WERI-Rb-1 (cell line): ENCODE measurements at places on chromosomes 5 and 9.

- DNase-seq, result peak; percentile 35
Observed at GRCh38 chr5:131019601-131020315, 145.3 kb downstream of the HINT1 start.

- no peak for DNase-seq
Observed at GRCh38 chr5:94944160-94944559, 325.7 kb downstream of the SLF1 start.

GRCh38 chr5:135890867-135891266, 4.8 kb downstream of the IL9 start:
- no peak for DNase-seq

GRCh38 chr5:180523629-180524466, 29.7 kb downstream of the CNOT6 start:
- DNase-seq, result no peak

GRCh38 chr9:106691627-106692026, 171.3 kb upstream of the ZNF462 start:
- no peak for DNase-seq

- DNase-seq, result no peak
Observed at GRCh38 chr5:168401226-168401625, 85.0 kb upstream of the RARS1 start.

DNA sequence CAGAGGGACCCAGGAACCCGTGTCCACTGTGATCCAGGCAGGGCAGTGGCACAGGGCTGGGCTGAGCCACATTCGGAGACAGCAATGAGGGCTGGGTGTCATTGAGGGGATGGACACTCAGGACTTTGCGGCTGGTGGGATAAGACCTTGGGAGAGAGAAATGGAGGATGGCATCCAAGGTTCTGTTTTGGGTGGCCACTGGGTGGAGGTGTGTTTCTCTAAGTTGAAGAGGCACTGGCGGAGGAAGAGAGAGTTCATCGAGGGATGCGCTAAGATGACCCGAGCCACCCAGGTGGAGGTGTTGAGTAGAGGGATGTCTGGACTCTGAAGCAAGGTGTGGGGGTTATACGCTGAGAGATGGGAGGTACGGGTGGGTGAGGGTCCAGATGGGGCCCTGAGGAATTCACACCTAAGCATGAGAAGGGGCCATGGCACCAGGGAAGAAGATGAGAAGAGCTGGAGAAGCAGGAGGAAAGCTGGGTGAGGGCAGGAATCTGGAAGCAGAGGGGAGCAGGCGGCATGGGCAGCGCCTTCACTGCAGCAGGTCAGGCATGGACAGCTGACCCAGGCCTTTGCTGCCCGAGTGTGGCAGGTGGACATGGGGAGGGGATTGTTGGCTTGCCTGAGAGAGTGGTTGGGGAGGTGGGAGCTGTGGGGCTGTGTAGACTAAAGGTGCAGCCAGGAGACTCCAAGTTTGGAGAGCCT, 2.5 kb upstream of the SLC25A48 start:
- no peak for DNase-seq

DNA sequence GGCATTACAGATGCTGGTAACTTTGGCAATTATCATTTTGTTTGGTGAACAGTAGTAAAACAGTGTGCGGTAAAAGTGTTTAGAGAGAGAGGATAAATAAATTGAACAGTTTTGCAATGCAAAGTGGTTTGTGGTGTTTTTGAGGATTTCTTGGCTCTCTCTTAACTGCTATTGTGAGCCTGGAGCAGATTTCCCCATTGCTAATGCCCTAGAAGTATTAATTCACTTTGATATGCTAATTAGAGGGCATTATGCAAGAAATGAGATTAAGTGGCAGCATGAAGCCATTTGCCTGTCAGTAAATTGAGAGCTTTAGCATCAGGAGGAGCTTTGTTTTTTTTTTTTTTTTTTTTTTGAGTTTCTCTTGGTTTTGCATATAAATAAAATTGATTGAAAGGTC, 8.2 kb downstream of the PBX3 start:
- DNase-seq, result no peak

- DNase-seq, result no peak
Observed at GRCh38 chr5:39400713-39401578, 23.8 kb downstream of the DAB2 start.

DNA sequence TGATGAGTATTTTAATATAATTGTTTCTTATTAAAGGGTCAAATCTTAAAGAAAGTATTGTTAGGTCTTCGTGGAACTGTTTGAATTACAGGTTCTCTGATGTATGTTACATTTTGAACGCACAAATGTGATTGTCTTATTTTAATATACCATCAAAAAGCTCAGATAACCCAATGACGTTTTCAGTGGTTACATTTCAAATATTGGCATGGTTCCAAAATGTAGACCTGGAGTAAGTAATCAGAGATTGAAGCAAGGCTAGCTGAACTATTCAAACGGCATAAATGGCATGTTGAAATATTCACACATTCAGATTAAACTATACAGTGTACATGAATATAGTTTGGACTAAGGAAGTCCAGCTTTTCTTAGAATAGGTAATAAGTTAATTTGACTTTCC, 281.7 kb upstream of the EFNA5 start:
- no peak for DNase-seq

- no peak for DNase-seq
Observed at GRCh38 chr5:154189256-154189818, 1.2 kb upstream of the GALNT10 start.

DNA sequence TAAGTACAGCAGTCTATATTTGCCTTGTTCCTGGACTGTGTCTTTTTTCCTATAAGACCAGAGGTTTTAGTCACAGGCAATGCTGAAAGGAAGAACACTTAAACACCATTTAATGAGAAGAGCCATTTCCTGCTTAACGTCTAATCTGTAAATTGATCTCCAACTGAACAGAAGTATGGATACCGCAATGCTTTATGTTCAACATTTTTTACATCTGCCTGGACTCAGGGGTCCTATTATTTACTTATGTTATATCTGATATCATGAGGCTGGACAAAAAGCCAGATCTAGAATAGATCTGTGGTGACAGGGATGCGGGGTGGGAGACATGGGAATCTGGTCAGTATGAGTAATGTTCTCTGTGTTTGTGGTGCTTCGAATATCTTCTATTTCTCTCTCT, 334.6 kb upstream of the MPDZ start:
- DNase-seq, result no peak

DNA sequence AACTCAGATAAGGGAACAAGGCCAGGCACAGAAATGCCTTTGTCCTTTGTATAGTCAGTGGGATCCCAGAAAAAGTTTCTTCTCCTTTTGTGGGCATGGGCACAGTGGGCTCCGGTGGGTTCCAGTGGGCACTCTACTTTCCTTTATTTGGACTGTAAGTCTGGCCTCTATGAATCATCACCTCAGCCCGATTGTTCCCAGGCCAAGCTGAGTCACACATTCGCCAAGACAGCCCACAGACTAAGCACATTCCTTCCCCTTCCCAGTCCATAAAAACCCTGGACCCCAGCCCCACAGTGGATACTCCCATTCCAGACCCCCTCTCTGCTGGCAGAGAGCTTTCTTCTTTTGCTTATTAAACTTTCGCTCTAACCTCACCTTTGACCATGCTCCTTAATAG, 165.0 kb downstream of the FBXL17 start:
- DNase-seq, result no peak

DNA sequence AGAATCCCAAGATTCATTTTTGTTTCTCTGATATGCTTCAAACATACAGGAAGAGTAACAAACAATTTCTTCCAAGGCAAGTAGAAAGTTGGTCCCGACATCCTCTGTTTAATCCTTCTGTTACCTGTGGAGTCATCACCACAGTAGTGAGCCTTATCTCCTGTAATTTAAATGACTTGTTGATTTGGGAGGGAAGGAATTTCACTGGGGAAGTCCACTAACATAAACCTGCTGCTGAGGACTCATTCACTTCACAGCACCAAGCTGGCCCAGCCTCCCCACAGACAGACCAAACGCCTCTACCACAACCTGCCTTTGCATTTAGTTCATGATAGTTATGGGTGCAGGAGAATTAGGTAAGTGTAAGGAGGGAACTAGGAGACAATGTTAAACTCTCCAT, 63.2 kb downstream of the PRKACG start:
- no peak for DNase-seq

GRCh38 chr5:41869151-41869723, 988 bp downstream of the OXCT1 start:
- DNase-seq, result peak; percentile 30

DNA sequence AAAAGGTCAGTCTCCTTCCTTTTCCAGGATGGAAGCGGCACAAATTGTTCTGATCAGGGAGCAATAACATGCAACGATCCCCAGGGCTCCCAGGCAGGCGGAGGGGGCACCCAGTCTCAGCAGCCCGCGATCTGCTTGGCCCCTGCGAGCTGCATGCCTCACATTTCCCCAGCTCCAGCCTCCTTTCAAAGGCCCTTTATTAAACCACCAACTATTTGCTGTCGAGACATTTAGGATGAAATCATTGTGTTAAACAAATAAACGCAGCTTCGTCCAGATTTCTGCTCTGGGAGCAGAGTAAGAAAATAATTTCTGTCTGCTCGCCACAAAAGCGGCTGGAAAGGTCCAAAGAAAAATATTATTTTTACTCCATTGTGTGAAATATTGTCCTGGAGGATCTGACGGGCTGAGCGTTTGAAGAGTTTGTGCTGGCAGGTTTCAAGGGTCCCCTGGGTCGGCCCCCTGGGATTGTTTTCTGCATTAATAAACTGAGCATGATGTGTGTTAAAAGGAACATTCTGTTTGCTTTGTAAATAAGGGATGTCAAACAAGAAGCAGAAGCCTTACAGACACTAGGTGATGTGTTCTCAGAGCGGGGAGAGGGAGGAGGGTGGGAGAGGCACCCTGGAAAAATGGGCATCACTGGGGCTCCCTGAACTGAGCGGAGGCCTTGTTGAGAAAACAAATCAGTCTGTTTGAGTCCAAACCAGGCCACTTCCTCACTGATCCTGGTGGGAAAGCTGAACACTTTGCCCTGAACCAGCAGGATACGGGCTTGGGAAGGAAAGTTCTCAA, 110.1 kb downstream of the FOXD1 start:
- no peak for DNase-seq

DNA sequence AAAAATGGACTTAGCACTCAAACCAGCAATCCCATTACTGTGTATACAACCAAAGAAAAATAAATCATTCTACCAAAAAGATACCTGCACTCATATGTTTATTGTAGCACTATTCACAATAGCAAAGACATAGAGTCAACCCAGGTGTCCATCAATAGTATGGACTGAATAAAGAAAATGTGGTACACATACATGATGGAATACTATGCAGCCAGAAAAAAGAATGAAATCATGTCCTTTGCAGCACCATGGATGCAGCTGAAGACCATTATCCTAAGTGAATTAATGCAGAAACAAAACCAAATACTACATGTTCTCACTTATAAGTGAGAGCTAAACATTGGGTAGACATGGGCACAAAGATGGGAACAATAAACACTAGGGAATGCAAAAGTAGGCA, 236.8 kb upstream of the POU5F2 start:
- no peak for DNase-seq

DNA sequence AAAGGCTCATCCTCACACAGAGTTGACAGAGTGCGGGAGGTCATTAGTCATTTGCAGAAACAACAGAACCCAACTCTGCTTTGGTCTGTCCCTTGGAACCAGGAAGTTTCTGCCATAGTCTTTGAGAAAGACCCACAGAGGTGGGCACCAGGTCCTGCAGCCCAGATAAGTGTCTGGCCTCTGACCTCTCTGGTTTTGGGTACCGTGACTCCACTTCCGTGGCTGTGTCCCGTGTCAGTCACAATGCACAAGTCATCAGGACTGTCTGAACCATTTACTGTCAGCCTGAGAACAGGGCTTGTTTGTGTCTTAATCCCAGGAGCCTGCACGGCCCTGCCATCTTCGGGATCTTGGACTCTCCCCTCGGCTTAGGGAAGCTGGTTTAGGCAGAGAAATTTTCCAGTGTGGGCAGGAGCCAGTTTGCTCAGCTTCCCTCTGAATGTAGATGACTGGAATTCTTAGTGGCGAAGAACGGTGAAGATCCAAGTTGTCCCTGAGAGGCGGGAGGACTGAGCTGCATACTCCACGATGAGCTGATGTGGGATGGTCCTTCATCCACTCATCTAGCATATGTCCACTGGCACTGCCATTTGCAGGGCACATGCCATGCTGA, 11.9 kb downstream of the GSN start:
- DNase-seq, result no peak

GRCh38 chr5:95936812-95937397, 24.7 kb downstream of the ELL2 start:
- DNase-seq, result no peak

- no peak for DNase-seq
Observed at GRCh38 chr5:73764586-73764985, 138.6 kb downstream of the ARHGEF28 start.

DNA sequence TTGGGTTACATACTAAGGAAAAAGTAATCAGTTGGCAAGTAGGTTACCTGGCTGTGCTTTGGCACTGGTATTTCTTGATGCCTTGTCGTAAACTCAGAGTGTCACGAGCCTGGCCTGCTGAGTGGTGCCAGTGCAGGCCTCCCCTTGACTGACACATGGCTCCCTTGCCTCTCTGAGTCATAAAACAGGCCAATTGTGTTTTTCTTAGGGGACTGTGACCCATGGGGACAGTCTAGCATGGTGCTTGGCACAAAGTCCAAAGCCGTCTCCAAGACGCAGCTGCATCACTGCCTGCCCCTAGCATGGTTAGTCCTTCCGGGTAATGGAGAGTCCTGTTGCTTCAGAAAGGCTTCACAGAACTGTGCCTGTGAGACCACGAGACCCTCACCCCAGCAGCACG, 132.5 kb downstream of the MVB12B start:
- DNase-seq, result no peak

GRCh38 chr5:131979816-131980215, 31.6 kb downstream of the ACSL6 start:
- no peak for DNase-seq

DNA sequence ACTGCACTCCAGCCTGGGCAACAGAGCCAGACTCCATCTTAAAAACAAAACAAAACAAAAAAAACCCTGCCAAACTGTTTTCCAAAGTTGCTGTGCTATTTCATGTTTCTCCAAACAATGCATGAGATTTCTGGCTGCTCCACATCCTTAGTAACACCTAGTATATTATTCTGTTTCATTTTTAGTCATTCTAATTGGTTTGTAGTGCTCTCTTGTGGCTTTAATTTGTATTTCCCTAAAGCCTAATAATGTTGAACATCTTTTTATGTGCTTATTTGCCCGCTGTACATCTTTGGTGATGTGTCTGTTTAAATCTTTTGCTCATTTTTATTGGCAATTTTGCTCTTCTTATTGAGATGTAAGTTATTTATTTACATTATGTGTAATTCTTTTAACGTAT, 18.4 kb upstream of the TTC1 start:
- DNase-seq, result no peak

DNA sequence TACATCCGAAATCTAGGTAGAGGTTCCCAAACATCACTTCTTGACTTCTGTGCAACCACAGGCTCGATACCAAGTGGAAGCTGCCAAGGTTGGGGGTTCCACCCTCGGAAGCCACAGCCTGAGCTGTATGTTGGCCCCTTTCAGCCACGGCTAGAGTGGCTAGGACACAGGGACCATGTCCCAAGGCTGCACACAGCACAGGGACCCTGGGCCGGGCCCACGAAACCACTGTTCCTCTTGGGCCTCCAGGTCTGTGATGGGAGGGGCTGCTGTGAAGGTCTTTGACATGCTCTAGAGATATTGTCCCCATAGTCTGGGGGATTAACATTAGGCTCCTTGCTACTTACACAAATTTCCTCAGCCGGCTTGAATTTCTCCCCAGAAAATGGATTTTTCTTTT, 460.6 kb downstream of the ISL1 start:
- DNase-seq, result no peak
